NCI-H2107 (cell line): ENCODE measurements at places on chromosomes 11 and 22.

- no peak for DNase-seq
These were observed 39.5 kb upstream of the CHRNA10 start for GRCh38 chr11:3710485-3711259.

DNA sequence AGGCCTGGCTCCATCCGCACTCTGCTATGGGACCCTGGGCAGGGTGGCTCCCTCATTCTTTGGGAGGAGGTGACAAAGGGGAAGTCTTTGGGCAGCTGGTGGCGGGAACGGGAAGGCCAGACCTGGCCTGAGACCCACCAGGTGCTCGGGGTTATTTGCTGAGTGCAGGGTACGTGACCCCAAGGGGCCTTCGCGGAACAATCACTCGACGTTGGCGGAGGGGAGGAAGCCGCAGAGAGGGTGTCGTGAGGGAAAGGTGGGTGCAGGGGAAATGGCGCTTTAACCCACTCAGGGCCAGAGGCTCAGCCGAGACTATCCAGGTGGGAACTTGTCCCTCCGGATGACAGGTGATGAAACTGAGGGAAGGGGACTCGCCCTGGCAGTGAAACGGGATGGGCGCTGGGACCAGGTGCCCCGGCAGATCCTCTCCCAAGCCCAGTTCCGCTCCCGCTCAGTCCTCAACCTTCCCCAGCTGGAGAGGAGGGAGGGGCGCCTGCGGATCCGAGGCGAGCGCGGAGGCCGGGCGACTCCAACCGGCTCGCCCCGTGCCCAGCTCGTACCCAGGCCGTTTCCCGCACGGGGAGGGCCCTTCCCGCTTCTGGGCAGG is 911 bp downstream of the A4GALT start:
- no peak for DNase-seq

- no peak for DNase-seq
These were observed 33.6 kb downstream of the MUC5B start for GRCh38 chr11:1256257-1257045.

- DNase-seq = no peak
These were observed 10.6 kb downstream of the SNX32 start for GRCh38 chr11:65844231-65844872.

GRCh38 chr11:65968600-65969482 is 7.3 kb downstream of the SART1 start:
- DNase-seq = no peak

DNA sequence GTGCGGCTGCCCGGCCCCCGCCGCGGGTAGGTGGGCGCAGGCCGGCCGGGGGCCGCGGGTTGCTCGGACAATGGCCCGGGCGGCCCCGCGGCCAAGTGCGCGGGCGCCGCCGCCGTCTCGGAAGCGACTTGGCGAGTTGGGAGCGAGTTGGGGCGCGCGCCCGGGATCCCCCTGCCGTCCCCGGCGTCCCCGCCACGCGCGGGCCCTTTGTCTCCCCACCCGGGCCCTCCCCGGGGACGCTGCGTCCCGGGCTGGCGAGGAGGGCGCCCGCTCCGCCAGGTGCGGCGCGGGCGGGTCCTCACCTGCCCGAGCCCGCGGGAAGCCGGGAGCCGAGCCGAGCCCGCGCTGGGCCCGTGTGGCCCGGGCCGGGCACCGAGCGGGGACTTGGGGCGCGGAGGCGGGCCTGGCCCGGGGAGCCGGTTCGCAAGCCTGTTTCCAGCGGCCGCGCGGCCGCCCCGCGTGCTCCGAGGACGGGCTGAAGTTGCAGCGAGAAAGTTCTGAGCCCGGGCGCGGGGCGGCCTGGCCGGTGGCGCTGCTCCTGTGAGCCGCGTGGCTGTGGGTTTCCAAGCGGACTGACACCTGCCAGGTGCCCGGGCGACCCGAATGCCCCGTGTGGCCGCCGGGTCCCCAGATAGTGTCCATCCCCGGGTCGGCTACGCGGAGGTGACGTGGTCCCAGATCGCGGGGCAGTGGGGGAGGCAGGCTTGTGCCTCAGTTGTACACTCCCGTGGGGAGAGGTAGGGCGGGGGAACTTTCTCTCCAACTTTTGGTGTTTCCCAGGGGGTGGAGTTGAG is 586 bp downstream of the LRP5 start:
- no peak for DNase-seq

- DNase-seq = no peak
These were observed 22.3 kb downstream of the SLN start for GRCh38 chr11:107689317-107690202.

- DNase-seq = no peak
These were observed 319.8 kb downstream of the DLG2 start for GRCh38 chr11:85307366-85307765.

GRCh38 chr11:13596611-13597326 is 71.7 kb upstream of the FAR1 start:
- no peak for DNase-seq

GRCh38 chr11:103889679-103890078 is 146.8 kb upstream of the DDI1 start:
- no peak for DNase-seq
